ENCODE measurements at places on chromosomes 1 and 21.

DNA sequence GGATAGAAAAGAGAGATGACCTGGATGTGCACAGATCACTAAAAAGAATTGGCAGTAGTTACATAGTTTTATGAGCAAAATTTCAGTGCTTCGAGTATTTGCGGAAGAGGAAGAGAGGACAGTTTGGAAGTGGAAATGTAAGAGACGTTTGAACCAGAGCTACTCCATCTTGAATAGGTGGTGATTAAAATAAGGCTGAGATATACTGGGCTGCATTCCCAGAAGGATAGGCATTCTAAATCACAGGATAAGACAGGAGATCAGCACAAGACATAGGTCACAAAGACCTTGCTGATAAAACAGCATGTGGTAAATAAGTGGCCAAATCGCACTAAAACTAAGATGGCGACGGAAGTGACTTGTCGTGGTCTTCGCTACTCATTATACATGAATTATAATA is 453.3 kb downstream of the COL11A1 start:
- DNase-seq: no peak

- DNase-seq: peak; percentile 30
These were observed 653 bp downstream of the FNDC10 start for GRCh38 chr1:1599030-1599934.

DNA sequence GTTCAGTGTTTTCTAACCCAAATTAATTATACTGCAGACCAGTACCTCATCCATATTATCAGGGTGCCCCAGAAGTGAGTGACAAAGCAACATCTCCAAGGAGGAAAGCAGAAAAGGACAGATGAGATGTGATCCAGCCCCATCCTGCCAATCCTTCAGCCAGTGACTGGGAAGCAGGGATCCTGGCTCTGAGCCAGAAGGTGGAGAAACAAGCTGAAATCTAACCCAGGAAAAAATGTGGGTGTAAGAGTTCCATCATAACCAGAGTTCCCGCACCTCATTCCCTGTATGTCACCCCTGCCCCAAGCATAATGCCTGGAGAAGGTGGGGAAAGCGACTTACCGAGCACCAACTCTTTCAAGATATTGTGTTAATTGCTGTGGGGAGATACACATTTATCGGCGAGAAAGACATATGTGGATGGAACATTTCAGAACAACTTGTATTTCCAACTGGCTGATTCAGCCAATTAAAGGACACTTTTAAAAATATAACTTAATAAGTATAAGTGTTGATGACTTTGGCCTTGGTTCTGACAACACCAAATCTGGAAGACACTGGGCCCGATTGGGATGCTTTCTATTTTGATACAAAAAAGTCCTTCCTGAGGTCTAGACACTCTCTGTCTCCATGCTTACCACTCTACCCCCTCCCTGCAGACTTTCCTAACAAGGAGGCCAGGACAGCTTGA is 14.9 kb downstream of the PLEKHA6 start:
- DNase-seq: no peak

DNA sequence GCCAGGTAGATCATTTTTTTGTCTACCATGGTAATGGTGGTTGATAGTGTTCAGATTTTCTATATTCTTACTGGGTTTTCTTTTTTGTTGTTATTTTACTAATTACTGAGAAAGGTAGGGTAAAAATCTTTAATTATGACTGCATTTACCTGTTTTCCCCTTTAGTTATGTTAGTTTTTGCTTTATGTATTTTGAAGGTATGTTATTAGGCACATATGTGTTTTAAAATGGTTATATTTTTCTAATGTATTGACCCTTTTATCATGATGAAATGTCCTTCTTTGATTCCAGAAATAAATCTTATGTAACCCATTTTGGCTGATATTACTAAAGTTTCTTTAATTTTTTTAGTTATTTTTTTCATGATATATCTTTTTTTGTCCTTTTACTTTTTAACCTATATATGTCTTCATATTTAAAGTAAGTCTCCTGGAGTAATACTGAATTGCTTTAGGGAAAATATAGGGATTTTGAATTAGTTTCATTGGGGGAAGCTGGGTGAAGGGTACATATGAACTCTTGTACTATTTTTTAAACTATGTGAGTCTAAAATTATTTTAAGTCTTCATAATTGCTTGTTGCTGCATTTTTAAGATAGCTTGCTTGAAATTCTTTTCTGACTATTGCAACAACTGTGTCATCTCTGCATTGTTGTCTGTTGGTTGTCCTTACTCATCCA is 22.4 kb downstream of the SLC35A3 start:
- peak; percentile 5 for DNase-seq

DNA sequence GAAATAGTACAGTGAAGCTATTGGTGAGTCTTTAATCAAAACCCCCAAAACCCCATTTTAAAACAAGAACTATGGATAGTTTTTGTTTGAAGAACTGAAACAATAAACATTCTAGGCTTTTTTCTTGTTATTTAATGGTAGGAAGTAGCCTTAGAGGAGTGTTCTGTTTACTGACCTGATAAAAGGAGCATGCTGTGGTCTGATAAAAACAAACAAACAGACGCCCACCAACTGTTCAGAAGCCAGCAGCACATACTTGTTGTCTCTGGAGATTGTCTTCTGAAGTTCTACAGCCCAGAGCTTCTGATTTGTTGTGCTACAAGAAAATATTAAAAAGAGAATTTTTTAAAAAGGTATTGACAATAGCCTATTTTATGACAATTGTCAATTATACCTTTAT is 54.1 kb upstream of the CFAP298 start:
- no peak for DNase-seq

- DNase-seq: no peak
These were observed 45.7 kb downstream of the MACO1 start for GRCh38 chr1:25476186-25477097.

DNA sequence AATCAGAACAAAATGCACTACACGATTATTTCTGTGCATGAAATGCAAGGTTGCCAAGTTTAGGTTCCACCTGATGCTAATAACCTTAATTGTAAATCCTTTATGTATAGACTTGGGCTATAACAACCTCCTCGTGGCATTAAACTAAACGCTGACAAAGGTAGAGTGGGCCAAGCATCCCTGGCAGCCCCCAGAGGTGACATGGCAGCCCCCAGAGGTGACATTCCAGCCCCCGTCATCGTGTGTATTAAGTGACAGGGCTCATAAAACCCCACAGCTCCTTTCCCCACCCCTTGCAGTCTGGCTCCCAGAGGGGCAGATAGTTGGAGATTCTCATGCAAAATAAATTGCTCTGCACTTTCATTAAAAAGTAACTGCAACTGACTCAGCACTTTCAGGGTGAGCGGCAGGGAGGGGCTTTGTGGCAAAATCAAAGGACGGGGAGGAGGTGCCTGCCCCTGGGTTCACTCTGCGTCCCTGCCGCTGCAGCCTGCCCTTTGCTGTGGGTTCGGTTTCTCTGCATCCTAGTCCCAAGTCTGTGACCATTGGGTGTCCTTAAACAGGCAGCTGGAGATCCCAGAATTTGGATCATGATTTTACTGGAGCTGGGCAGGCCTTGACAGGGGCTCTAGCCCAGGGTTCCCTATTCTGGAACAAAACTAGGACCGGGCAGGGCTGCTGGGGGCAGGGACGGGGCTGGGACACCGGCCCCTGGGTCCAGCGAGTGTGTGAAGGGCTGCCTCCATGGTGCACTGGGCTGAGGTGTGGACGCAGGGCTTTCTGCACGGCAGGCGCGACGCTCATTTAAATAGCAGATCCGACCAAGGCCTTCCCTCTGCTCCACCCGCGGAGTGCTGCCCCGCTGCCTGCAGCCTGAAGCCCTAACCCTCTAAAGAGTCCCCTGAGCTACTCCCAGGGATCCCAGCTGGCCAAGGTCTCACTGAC is 234.9 kb upstream of the VAMP3 start:
- DNase-seq: no peak

DNA sequence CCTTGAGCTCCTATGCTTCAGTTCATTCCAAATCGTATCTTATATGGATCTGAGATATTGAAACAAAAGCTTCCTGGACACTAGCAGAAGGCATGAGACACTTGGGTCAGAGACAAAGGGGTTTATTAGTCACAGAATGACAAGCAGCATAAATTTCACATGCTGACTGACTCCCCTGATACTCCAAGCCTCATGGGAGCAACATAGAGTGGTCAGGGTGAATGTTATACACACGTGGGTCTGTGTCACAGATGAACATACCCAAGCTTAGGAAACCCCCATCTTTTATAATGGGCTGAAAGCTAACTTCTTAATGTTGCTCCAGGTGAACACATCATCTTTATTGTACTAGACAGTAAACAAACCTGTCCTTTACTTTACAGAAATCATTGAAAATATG is 599.9 kb upstream of the RGS18 start:
- no peak for DNase-seq

DNA sequence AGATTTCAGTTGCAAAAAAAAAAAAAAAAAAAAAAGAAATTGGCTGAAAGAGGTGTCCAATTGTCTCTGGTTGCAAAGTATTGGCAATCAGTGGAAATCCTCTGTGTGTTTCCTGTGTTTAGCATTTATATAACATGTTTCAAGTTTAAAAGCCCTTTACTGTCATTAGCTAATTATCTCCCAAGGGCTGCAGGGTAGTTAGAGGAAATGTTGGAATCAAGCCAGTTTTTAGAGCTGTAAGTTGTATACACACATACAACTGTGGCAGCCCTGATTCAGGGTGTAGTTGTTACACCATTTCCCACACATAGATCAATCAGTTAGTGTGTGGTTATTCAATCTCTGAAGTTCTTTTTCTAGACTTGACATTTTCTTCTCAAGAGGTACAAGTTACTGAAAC is 8.9 kb upstream of the ZNF326 start:
- DNase-seq: no peak

GRCh38 chr21:43644609-43645008 is 14.7 kb downstream of the HSF2BP start:
- peak; percentile 56 for DNase-seq

DNA sequence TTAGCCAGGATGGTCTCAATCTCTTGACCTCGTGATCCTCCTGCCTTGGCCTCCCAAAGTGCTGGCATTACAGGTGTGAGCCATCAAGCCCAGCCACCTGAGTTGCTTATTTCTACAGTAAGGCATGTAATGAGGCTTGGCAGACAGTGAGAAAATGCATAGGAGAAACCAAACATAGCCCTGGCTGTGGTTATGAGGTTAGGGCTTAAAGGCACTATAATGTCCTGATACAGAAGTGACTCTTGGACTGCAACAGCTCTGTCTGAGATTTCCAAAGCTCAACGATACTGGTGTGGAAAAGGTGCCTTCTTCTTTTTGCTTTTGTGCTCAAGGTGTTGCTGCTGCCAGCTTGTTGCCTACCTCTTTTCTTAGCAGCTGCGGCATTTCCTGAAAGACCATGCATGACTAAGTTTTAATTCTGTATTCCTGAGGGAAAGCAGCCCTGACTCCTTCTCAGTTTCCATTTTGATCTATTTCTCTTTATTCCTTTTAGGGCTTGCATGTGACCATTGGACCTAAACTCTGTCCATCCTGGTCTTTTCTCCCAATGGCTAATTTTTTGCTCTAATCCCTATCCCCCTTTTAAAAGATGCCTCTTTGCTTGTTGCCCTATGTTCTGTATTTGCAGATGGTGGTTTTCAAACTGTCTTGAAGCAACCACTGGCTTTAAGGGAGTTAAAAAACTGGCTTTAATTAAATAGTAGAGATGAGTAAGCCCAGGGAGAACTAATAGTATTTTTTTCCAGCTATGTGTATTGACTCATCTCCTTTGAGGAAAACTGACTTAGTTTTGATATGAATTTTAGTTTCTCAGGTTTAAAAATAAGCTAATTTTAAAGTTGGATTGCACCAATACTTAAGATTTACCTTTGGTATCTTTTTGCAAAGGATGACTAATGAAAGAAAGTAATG is 70.3 kb downstream of the KIF1B start:
- DNase-seq: peak; percentile 62

- DNase-seq: peak; percentile 39
These were observed 103.7 kb downstream of the NCAM2 start for GRCh38 chr21:21101911-21102310.

DNA sequence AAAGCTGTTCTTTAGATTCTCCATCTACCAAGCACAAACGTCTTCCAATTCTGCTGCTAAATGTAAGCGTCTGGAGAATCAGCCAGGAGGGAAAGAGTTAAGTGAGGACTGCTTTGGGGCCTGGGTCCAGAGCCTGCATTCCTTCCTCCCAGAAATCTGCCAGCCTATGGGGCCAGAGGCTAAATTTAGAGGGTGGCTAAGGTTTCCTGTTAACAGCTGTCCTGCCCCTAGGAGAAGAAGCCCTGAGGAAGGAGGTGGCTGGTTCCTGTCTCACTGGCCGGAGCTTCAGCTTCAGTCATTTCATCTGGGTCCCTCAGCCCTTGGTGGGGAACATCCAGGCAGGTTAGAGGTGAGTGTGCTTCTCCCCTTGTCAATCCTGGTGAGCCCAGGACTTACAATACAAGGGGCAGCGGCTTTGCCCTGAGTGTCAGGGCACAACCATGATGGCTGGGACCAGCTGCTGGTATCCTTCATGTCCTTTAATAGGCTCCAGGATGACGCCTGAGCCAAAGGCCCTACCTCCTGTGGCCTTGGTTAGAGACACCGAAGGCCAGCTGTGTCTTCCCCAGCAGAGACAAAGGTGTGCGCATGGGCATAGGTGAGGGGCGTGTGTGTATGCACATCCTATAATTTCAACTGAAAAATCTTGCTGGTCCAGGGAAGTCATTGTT is at the start of gene STYXL2:
STYXL2 (plus strand) TSS at position 230 of the 671 bp plus-strand sequence. CDS start 775 bp downstream, outside the sequence.
- DNase-seq: no peak

- no peak for DNase-seq
These were observed 25.3 kb downstream of the PADI2 start for GRCh38 chr1:17093822-17094393.

- DNase-seq: no peak
These were observed 3.8 kb upstream of the MAP3K21 start for GRCh38 chr1:233323718-233324117.

DNA sequence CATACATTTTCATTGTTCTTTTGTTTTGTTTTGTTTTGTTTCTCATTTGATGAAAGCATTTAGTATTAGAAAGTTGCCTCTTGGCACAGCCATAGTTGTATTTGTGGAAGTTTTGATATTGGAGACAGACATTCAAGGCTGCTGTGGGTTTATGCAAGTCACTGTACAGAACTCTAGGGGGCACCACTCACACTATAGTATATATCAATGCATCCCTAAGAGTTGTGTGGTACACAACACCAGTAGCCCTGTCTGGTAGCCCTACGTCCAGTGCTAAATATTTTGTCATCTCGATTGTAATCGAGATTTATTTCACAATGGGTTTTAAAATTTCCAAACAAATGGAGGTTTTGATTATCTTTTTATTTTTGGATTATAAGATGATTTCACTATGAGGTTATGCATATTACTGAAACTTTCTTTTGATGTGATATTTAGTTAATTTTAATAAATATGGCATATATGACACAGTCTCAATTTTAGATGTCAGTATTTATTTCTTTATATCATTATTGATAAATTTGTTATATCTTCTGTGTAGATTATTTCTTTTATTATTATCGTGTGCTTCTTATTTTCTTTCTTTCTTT is 112.2 kb downstream of the NR5A2 start:
- peak; percentile 77 for DNase-seq

- no peak for DNase-seq
These were observed 5.2 kb upstream of the KAZN start for GRCh38 chr1:14593302-14593701.

- peak; percentile 54 for DNase-seq
These were observed 37.2 kb upstream of the NPL start for GRCh38 chr1:182752077-182752988.

Data from AG10803 (cell line).